ENCODE measurements at places on chromosomes 16 and 17.

GRCh38 chr17:5560361-5560988 lies 23.8 kb downstream of the NLRP1 start:
- DNase-seq = no peak

DNA sequence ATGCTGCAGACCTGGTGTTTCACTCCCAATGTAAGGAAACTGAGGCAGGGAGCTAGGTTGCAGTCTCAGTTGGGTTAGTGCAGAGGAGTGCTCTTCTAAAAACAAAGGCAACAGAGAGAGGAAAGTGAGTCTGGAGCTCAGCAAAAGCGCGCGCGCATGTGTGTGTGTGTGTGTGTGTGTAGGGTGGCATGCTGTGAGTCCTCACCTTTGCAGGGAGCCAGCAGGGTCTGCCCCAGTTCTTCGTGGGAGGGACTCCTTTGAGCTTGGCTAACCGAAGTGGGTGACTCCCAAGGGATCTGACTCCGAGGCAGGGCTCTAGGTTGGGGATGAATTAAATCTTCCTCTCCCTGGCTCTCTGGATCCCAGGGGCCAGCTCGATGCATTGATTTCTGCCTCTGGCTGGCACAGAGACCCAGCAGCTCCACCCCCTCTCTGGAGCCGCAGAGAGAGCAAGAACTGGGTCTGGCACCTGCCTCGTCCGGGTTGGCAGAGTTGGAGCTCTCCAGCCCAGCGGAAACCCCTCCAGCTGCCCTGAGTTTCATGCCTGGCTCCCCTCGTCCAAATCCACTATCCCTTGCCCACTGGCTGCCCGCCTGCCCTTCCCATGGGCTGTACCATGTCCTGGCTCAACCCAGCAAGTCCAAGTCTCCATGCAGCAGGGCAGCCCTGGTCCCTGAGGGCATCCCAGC lies 1.3 kb upstream of the BTBD17 start:
- no peak for DNase-seq

DNA sequence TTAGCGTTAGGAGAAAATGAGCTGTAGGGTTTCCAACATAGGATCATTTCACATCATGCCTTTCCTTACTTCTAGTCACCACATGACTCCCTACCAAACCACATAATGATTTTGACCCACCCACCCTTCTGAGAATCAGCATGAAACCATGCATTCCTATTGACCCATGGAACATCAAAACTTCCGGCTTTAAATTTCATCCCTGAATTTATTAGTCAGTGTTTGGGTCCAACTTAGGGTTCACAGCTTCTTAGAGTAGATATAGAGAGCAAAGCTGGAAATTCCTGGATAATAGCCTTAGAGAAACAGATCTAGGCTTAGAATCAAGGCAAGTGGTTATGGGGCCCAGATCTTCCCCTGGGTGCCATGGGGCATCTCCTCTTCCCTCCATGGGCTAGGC lies 162.6 kb downstream of the TOX3 start:
- DNase-seq = no peak

DNA sequence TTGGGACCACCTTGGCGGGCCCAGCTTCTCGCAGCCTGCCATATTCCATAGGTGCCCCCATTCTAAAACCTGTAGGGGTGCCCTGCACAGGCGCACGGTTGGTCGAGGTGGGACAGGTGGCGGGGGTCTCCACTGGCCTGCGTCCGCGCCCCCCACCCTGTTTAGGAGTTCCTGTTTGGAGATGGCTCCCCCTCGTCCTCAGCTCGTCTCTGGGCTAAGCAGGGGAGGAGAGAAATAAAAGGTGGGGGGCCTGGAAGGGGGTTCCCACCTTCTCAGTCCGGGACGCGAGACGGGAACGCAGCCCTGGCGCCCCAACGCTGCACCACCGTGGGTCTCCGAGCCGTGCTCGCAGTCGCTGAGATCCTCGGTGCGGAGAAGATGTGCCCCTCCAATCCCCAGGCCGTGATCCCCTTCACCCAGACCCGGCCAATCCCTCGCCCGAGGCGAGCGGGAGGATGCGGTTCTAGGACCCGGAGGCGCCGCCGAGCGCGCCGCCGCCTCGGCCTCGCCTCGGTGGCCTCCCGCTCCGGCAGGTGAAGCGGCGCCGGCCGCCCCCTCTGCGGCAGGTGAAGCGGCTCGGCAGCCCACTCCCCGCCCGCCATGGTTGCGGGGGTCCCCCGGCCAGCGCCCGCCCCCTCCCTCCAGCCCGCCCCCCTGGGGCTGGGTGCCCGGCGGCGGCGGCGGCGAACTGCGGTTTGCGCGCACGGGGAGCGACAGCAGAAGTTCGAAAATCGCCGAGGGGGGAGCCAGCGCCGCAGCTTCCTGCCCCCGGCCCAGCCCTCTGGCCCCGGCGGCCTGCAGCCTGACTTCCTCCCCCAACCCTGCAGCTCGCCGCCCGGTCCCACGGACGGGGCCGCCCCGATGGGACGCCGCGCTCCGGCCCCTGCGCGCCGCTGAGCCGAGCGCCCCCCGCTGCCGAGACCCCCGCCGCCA lies at the start of gene FMNL1:
Gene FMNL1 (plus strand): TSS at position 805 of the 933 bp plus-strand sequence. CDS start 240 bp downstream, outside the sequence.
- DNase-seq = peak; percentile 76

- no peak for DNase-seq
These were observed 238.9 kb upstream of the NLRP1 start for GRCh38 chr17:5823219-5823618.

DNA sequence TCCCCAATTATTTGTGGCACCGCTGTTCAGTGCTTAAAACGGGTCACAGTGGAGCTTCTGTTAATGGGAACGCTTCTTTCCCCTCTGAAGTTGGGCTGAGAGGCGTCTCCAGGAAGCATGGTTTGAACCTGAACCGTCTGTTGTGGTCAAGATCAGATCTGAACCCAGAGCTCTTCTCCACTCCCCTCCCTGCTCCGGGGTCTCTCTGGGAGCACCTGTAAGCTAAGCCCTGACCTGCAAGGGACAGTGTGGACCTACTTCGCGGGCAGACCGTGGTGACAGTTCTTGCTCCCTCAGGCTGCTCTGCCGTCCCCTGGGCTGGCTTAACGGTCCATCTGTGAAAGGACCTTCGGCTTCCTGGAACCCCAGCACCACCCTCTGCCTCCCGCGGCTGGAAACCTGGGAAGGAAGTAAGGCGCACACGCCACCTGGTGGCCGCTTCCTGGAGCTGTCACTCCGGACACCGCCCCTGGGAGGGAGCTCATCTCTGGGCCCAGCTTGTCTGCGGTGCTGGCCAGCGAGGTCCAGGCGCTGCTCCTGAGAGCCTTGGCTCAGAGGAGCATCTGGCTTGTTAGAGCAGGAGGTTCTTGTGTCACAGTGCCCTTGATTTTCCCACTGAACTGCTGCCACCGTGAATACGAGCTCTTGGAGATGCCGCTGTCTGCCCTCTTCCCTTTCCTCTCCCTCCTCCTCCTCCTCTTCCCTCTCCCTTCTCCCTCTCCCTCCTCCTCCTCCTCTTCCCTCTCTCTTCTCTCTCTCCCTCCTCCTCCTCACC lies 518.5 kb upstream of the EEF2KMT start:
- peak; percentile 60 for DNase-seq

- DNase-seq = no peak
These were observed 1.7 kb downstream of the OTOP3 start for GRCh38 chr17:74937064-74938051.
